Stimulated activated naive CD4-positive, alpha-beta T cell (primary cell): ENCODE measurements at places on chromosomes 16 and 17.

DNA sequence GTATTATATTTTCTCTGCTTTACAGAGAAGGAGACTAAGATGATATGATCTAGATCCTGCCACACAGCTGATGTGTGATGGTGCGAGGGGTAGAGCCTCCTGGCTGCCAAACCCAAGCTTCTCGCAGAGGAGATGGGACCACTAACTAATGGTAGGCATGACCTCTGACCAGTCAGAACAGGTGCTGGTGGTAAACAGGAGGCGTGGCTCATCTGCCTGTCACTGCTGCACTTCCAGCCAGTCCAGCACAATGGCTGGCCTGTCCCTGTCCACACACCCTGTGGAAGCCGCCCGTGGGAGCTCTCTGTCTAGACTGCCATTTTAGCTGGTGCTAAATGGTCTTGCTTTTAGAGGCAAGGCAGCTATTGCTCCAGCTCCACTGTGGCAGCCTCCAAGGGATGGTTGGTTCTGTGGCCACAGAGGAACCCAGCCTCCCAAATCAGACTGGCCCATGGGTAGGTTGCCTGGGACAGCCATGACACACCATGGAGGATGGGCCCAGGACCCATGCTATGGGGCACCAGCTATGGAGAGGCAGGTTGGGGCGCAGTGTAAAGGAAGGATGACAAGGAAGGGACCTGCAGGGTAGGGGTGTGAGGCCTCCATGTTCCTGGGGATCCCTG lies 86.7 kb downstream of the KSR1 start:
- no peak for DNase-seq

- peak; percentile 63 for DNase-seq
Measured at GRCh38 chr17:78781104-78781892, 775 bp downstream of the CYTH1 start.

- DNase-seq, result no peak
Measured at GRCh38 chr17:75047398-75048098, 523 bp downstream of the KCTD2 start.

GRCh38 chr17:8806253-8806925 lies 7.2 kb upstream of the MFSD6L start:
- no peak for DNase-seq

DNA sequence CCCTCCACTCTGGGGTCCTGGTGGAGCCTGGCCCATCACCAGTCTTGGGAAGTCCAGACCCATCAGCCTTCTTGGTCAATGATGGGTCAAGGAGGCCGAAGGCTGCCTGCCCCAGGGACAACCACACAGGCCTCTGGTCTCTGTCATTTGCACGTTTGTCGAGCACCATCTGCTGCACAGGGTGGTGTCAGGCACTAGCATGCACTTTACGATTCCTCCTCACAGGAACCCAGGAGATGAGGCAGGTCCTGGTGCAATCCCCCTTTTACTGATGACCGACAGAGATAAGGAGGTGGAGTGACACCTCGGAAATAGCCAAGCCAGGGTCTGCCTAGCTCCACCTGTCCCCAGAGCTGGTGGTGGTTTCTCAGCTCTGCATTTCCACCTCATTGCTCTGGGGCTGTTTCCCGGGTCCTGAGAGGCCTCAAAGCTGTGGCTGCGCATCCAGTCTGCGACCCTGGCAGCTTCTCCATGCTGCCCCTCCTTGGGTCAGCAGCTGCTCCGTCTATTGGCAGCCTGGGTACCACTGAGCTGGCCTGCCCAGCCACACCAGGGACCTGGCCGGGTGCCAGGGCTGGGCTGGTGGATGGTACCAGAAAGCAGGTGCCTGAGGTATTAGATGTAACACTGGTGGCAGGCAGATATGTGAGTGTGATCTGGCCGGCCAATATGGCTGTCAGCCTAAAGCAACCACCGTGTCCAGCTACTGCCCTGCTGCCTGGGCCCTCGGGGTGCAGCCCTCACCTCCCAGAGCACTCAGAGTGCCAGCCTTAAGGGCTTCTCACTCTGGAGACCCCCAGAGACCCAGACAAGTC lies 10.0 kb downstream of the MMP15 start:
- DNase-seq, result no peak

DNA sequence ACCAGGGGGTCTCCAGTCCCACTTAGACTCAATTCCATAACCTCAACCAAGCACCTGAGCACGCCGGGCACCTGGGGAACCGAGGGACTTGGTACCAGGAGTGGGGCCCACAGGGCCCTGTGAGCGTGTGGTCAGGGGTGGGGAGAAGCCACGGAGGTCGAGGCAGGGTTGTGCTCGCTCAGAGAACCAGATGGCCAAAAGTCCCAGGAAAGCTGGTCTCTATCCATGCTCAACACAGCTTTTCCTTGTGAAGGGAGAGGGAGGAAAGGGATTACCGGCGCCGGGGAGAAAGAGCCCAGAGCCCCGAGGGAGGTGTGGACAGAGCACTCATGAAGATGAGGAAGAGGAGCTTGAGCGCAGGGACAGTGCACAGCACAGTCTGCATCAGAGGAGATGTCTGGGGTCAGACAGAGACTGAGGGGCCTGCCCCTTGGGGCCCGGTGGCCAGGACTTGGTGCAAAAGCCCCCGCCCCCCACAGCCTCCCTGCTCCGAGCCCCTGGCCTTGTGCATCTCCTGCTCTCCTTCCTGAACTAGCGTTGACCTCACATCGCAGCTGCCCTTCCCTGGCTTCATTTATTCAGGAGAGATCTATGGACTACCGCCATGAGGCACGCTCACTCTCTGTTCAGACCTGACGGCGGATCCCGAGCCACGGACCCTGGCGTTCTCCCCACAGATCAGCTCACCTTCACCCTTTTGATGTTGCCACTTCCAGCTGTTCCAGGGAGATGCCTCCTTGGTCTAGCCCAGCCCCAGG lies 355.4 kb upstream of the TNRC6C start:
- no peak for DNase-seq

DNA sequence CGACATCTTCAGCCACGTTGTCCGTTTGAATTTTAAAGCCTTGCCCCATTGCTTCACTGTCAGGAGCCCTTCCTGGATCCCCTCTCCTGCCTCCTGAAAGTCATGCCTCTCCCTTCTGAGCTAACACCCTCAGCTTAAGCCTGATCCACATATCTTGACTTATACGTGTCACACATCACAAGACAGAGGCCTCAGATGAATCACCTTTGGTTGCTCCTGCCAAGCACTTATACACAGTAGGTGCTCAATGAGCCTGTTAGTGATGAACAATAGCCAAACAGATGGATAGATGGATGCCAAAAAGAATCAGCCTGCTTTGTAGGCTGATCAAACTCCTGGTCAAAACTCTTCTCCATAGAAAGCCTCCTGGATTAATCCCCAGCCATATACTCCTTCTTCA lies 31.8 kb downstream of the PITPNM3 start:
- no peak for DNase-seq

- DNase-seq, result no peak
Measured at GRCh38 chr17:79047923-79048825, 24.2 kb downstream of the C1QTNF1 start.

GRCh38 chr16:1945559-1946391 lies 2.8 kb upstream of the MSRB1 start:
- DNase-seq, result no peak

DNA sequence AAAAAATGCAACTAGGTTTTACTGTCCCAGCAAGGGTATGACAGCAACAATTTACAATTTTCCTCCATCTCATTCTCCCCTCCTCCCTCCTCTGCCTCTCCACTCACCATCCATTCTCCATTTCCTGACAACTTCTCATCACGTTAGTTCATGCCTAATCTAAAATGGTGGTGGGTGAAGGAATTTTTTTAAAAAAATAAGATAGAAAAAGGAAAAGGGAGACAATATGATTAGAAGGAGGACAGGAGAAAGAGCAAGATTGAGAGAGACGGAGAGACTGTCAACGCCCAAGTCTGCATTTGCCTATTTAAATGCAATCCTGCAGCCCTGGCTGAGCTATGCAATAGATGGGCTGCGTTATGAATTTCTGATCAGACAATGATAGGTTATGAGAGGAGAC lies 380.7 kb upstream of the PSMD7 start:
- no peak for DNase-seq

GRCh38 chr17:77253611-77254051 lies 112.9 kb downstream of the SEC14L1 start:
- no peak for DNase-seq

DNA sequence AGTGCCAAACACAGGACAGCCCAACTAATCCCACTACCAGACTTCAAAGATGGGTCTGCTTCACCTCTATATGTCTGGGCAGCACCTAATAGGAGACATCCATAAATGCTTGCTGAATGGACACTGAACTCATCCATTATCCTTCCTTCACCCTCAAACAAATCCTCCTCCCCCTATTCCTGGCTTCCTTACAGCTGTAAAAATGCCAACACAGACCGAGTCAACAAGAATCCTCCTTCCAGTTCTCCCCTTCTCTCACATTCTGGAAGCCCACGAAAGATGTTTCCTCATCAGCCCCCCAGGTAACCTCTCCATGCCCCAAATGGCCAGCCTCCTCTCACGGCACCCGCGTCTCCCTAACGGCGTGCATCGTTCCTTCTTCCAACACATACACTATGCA lies 12.3 kb downstream of the PELP1 start:
- no peak for DNase-seq
